ENCODE measurements at places on chromosomes 11 and 22.

DNA sequence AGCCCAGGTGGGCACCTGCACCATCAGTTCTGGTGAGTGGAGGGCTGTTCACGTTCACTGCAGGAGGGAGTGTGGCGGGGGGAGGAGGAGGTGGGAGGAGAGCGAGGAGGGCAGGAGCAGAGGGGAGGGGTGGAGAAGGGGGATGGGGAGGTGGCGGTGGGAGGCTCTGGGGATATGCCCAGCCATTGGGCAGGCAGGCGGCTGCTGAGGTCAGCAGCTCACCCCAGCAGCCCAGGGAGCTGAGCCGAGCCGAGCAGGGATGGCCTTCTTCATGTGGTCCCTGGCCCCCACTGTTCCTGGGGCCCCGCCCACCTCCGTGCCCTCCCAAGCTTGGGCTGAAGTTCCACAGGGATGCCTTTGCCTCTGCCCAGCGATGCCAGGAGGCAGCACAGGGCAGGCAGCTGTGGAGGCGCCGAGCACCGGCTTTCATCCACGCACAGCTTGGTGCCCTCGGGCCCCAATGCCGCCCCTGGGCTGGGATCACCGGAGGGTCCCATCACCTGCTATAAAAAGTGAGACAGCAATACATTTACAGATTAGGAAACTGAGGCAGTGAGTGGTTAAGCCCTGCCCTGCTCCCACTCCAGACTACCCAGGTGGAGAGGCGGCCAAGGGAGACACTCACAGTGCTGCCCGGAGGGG, 21.6 kb downstream of the RTN4R start:
- DNase-seq, result no peak

DNA sequence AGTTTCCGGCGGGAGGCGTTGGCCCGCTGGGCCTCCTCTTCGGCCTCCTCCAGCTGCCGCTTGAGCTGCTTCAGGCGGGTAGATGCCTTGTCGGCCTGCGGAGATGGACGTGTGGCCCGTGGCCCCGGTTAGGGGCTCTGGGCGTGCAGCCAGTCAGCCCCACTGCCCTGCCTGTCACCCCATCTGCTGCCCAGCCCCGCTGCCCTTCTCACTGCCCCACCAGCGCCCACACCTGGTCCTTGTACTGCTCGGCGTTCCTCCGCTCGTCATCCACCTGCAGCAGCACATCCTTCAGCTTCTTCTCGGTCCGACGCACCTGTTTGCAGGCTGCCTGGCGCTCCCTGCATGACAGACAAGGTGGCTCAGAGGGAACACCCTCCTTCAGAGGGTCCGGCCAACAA, 31.2 kb downstream of the APOL1 start:
- no peak for DNase-seq

DNA sequence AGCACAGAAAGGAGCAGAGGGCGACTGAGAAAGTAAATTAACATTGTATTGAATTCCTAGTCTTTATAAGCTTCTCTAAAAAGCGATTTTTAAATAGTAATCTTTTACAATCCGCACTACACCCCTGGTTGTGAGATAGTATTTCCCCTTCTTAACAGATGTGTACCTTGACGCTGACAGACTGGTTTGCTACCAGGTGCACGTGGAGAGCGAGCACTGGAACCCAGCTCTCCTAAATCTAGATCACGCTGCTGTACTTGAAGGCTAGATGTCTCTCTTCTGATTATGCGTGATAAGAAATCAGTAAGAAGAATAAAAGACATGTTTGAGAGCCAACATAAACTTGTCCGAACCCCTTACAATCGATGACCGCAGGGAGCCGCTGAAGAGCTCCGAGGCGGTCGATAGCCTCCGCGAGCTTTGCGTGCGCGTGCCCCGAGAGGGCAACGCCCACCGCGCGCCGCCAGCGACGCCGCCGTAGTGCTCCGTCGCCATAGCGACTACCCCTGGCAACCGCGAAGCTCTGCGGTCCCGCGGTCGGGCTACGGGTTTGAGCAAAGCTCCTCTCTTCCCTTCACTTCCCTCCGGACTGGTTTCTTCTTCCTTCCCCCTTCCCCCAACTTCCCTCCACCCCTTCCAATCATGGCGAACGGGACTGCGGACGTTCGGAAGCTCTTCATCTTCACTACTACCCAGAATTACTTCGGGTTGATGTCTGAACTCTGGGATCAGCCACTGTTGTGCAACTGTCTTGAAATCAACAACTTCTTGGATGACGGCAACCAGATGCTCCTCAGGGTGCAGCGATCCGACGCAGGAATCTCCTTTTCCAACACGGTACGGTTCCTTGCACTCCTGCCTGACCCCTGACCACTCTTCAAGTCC, at the start of gene DYNC2H1:
TSS of gene DYNC2H1 (plus strand) at position 494 of the 885 bp plus-strand sequence. CDS start at position 643, 149 bp downstream.
- DNase-seq, result peak; percentile 70

- DNase-seq, result no peak
Observed at GRCh38 chr11:78641541-78641940, 66.9 kb upstream of the NARS2 start.
